ENCODE measurements at places on chromosomes 4 and X.

DNA sequence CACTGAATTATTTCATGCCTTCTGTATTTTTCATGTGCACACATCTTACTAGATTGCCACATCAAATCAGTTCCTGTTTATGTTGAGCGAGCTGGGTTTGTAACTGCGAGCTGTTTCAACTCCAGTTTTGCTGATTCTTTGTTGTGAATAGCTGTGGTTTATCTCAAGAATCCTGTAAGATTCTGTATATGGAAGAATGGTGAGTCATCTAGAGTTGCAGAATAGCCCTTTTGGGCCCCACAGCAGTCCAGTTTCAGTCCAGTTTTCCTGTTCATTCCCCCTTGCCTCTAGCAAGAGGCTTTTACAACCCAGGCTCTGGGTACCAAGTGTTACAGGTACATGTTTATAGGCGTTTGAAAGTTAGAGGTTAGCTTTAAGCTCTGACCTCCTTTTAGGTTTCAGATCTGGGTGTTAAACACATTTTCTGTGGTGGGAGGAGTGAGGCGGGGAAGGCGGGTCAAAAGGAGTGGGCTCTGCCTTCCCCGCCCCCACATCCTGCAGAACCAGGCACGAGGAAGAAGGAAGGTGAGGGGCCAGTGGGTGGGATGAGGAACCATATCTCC lies 32.7 kb downstream of the TBC1D14 start:
- peak; percentile 91 for DNase-seq

DNA sequence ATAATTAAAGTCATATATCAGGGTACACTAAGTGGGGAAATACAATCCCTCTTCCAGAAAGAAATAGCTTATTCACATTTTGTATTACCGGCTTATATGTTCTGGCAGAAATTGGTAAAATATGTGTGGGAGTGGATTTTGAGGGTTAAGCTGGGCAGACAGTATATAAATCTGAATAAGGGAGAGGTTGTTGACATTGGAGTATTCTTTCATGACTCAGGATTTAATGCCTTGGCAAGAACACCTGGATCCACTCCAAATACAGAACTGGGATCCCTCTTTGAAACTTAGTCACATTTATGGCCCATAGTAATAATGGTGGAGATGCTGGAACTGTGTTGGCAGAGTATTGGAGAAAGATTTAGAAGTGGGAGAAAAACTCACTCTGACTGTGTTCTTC lies 54.3 kb upstream of the TET2 start:
- DNase-seq, result no peak

DNA sequence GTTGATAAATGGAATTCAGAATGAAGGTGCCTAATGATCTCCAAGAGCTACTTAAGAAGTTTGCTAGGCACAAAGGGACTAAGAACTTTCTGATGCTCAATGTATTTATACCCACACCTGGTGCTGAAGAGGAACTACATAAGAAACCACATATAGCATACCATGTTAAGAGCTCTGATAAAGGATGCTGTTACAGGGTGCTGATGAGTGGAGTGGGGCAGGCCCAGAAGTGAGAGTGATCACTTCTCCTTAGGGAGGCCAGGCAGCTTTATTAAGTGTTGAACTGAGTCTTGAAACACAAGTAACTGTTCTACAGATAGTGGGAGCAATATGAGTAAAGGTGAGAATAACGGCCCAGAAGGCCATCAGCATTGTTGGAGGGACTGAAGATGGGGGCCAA lies 68.3 kb upstream of the CHRDL1 start:
- no peak for DNase-seq

DNA sequence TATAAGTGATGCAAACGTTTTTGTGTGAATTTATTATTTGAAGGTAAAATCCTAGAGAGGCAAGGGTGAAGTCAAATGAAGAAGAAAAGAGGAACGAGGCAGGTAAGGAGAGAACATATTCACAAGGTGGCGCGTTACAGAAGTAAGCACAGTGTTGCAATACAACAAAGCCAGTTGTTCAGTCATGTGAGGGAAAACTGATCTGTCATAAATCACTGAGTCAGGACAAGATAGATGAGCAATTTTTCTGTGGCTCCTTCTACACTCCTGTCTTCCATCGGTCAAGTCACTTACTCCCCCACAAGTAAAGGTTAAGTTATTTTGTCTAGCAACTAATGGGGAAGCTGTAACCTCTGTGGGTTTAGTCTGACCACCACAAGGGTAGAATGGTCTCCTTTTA lies 203.0 kb upstream of the GK2 start:
- DNase-seq, result no peak

DNA sequence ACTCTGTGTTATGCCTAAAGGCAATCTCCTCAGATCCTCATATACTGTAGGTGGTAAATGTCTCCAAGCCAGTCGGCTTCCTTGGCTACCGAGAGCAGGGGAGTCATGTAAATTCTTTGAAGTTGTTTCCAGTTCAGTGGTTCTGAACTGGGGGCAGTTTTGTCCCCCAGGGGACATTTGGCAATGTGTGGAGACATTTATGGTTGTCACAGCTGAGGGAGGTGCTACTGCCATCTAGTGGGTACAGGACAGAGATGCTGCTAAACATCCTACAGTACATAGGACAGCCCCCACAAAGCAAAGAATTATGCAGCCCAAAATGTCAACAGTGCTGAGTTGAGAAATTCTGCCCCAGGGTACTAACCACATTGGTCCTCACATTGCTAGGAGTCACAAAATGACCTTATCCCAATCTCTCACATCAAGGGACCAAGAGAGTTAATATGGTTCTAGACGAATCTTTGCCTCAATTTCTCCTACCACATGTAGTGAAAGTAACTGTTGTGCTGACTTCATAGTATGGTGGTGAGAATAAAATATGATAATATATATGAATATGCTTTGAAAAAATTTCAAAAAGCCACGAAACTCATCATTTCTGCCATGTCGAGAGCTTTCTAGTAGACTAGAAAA lies 104.4 kb upstream of the ARHGAP24 start:
- DNase-seq, result peak; percentile 40

- no peak for DNase-seq
Observed at GRCh38 chr4:6292376-6293096, 22.9 kb downstream of the WFS1 start.

DNA sequence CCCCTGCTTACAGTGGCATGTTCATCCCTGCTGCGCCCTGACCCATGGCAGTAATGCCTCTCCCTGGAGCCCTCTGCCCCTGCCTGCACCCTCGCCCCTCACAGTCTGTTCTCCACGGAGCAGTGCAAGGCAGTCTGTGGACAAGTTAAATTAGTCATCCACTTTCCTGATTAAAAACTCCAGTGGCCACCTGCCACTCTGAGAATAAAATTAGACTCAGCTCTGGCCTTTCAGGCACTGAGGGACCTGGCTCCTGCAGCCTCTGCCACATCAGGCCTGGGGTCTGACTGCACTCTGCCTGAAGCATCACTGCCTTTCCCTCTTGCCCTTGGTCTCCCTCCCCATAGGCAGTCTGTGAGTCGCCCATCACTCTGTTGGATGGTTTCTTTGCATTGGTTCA lies 53.6 kb downstream of the GRK4 start:
- no peak for DNase-seq

DNA sequence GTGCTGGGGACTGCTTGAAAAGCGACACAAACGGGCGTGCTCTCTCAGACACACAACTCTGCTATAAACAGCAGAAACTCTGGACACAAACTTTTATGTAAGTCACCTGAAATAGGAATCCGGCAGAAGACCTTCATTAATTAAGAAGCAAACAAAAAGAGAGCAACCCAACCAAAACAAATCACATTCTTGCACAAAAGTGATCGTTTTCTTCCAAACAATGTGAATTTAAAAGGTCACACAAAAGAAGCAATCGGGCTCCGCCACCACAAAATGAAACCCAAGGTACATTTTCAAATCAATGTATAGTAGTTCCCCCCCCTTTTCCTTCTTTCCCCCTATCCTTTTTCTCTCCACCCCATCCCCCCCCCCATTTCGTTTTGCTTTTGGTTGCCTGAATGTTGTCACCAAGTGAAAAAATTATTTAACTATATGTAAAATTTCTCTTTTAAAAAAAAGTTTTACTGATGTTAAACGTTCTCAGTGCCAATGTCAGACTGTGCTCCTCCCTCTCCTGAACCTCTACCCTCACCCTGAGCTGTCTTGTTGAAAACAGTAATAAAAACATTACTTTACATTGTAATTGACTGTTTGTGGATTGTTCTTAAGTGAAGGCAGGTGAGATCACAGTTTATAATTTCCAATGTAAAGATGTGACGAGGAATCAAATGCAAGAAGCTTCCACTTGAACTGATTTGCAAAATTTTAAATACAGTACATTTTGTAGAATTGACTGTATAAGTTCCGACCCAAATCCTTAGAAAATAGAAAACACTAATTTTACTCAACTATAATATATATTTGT lies 2.4 kb downstream of the MAB21L2 start:
- no peak for DNase-seq

DNA sequence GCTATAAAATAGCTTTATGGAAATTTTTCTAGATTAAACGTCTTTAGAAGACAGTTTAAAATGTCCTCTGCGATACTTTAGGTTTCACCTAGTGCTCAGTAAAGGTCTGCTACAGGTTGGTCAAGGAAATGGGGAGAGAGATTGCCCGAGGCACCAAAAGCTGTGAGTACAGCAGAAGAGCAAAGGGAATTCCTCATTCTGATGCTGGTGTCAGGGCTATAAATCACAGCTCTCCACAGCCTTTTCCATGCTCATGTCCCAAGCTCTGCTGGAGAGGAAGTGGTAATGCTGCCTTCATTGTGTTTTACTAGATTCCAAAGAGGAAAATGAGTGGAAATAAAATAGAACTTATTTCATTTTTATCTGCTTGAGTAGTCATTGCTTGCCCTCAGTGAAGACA lies 2060.4 kb downstream of the ARAP2 start:
- DNase-seq, result no peak

GRCh38 chr4:75035321-75035720 lies 102.4 kb downstream of the PARM1 start:
- no peak for DNase-seq

DNA sequence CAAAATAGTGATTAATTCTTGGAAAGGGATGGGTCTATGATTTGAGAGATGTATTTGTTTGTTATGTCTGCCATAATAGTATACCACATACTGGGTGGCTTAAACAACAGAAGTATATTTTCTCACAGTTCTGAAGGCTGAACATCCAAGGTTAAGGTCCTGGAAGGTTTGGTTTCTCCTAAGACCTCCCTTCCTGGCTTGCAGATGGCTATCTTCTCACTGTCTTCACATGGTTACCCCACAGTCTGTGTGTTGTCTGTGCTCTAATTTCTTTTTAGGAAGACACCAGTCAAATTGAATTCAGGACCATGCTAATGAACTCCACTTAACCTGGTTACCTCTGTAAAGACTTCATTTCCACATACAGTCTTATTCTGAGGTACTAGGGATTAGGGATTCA lies 25.6 kb downstream of the CXCL2 start:
- DNase-seq, result no peak

GRCh38 chr4:52869196-52869595 lies 7.1 kb downstream of the RASL11B start:
- no peak for DNase-seq

DNA sequence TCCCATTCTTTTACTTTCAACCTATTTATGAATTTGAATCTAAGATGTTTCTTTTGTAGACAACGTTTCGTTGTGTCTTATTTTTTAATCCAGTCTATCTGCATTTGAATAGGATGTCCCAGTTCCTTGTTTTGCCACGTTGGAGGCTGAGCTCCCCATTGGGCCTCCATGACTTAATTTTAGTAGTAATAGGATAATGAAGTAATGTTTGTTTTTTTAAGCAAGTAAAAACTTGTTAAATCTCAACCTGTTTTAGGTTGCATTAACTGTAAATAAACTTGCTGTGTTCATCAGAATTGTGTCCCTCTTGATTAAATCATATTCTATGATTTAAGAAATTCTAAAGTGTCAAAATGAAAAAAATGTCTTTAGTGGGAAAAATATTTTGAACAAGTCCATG lies 25.3 kb downstream of the SLAIN2 start:
- DNase-seq, result no peak

DNA sequence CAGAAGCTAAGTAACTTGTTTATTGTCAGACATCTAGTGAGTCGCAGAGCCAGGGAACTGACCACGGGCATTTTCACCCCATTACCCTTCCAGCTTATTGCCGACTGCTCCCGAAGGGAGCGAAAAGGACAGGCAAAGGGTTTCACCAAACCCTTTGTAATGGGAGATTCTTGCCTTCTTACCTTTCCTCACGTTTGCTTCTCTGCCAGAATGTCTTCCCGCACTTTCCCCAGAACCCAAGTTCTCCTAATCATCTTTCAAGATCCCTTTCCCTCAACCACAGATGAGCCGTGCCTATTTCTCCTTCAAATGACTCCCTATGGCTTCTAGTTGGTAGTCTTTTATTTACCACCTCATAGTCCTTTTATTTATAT lies 520 bp upstream of the SRP72 start:
- DNase-seq, result peak; percentile 5

GRCh38 chr4:47913861-47914219 lies 543 bp downstream of the NFXL1 start:
- DNase-seq, result no peak

- no peak for DNase-seq
Observed at GRCh38 chr4:48767055-48767929, 12.8 kb downstream of the FRYL start.

DNA sequence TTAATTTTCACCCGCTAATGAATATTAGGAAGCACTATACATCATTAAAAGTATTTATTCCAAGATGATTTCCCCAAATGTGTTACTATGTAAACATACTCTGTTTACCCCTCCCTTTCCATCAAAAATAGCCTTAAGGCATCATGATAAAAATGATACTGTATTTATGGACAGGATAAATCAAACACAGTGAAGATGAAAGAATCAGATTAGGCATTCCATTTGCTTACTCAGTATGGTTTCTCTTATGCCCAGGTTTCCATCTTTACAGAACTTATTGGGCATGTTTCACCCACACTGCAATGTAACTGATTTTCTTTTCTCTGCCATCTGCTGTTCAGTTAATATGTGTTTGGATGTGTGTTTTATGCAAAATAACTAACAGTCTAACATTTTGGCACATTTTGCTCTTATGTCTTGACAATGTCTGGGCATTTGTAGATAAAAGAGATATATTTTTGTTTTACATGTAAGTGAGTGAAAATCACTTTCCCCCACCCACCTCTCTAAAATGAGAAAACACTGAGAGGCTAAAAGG lies 445.2 kb downstream of the RPA4 start:
- DNase-seq, result no peak

DNA sequence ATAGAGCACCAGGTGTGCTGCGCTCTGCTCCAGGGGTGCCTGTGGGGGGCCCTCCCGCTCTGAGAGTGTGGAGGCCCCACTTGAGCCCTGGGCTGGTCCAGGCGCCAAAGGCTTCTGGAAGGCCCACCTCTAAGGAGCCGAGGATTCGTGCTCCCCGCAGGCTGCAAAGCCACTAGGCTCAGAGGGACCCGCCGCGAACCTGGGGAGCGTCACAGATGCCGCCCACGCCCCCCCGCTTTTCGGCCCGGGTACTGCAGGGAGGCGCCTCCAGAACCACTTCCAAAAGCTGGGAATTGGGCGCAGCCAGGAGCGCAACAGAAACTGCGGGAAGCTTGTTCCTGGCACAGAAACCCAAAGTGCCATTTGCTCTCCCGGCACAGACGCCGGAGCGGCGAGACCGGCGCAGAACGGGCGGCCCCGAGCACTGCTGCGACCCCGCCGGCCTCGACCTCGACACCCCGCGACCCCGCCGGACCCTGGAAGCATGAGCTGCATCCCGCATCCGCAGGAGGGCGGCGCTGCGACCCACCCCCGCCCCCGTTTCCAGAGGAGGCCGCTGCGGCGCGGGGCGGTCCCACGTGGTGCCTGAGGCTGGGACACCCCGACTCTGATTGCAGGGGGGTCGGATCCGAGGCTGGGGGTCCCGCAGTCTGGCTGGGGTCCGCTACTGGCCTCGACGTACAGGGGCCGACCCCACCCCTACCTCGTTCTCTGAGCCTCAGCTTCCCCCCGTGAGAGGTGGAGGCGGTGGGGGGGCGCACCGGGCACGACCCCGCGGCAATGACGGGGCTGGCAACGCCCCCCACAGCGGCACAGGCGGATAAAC lies 30.8 kb downstream of the CPLX1 start:
- DNase-seq, result no peak
